ENCODE measurements at places on chromosomes 4 and X. TPM values are rescaled to one million over a fixed set of nuclear protein-coding genes. Genes with fewer than 3 reads are reported as not detected.

The CLDN34 gene
- not detected for total RNA-seq

The ZNF185 gene
- total RNA-seq: 98.2 TPM

DNA sequence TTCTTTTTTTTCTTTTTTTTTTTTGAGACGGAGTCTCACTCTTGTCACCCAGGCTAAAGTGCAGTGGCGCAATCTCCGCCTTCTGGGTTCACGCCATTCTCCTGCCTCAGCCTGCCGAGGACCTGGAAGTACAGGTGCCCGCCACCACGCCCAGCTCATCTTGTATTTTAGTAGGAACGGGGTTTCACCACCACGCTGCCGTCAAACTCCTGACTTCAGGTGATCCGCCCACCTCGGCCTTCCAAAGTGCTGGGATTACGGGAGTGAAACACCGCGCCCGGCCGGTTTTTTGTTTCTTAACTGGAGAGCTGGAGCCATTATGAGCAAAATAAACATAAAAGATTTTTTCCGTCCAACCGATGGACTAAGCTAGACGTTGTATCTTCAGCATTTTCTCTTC is 1.9 kb upstream of the WDR17 start:
- no peak for DNase-seq
- no peaks in the 10 kb centered on the region for H3K27me3 ChIP-seq
- H3K4me1 ChIP-seq: no peaks in the 10 kb centered on the region
- H3K27ac ChIP-seq: no peak overlapping the region

The TEX11 gene
- not detected for total RNA-seq

GRCh38 chrX:130444641-130445336 is 43.0 kb downstream of the RBMX2 start:
- no peak overlapping the region for H3K4me3 ChIP-seq
- no peak overlapping the region for H3K27ac ChIP-seq
- H3K36me3 ChIP-seq: no peaks in the 10 kb centered on the region
- DNase-seq: no peak

The FHIP1A gene
- 20.4 TPM for total RNA-seq

DNA sequence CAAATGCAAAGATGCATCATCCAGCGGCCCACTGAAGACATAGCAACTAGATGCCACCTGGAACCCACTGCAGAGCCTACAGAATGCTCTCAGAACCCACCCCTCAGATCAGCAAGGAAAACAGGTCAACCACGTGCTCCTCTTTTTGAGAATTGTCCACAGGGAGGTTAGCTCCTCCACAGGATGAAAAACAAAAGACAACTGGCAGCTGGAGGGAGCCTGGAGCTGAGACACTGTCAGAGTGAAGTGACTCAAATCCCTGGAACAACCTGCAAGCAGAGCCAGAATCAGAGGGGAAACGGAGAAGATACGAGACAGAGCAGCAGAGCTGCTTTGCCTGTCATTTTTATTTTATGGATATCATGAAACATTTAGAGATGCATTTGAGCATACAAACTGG is 277.6 kb downstream of the GASK1B start:
- H3K4me3 ChIP-seq: no peak overlapping the region
- no peaks in the 10 kb centered on the region for H3K27me3 ChIP-seq
- no peaks in the 10 kb centered on the region for H3K36me3 ChIP-seq

The PCYT1B gene
- not detected for total RNA-seq

DNA sequence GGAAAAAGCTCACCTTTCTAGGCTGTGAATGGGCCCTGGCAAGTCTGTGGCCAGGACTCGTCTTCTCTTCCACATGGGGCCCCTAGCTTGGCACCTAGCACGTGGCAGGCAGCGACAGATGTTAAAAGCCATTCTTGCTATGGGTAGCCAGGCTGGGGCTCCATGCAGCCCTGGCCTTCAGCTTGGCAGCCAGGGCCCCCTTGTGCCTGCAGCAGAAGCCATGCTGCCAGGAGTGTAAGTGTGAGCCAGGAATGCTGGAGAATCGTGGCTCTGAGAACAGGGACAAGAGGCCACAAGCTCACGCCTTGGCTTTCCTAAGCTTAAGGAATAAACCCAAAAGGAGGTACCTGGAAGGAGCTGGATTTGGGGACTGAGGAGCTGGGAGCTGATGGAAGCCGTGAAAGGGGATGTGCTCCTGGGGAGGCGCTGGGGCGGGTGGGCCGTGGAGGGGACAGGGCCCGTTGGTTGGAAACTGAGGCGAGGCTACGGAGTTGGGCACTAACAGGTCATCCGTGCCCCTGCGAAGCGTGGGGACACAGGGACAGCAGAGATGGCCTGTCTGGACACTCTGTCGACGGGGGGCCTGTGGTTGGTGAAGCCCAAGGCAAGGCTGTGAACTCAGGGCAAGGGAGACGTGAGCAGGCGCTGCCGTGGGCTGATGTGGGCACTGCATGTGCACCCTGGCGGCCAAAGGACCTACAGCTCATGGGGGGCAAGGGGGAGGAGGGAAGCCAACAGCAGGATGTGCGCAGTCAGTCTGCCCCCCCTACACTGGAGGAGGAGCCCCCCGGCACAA is 895 bp upstream of the OPN1LW start:
- H3K27me3 ChIP-seq: no peaks in the 10 kb centered on the region
- no peaks in the 10 kb centered on the region for H3K4me1 ChIP-seq
- no peak overlapping the region for H3K27ac ChIP-seq
- no peaks in the 10 kb centered on the region for H3K36me3 ChIP-seq
- no peak overlapping the region for H3K4me3 ChIP-seq

- peak within 1 kb of the TSS; percentile 84 for H3K4me3 ChIP-seq
- H3K27me3 ChIP-seq: no peaks in the 10 kb centered on the region
- peak within 1 kb of the TSS; percentile 86 for H3K27ac ChIP-seq
- H3K4me1 ChIP-seq: peaks cover 15% of the 10 kb centered on the region
Observed at GRCh38 chr4:48268956-48269860, at the start of gene TEC. Gene TEC (minus strand): TSS chr4:48269838. CDS start chr4:48228614, 41,224 bp downstream.

GRCh38 chr4:47530801-47531200 is 45.7 kb downstream of the ATP10D start:
- DNase-seq: no peak
- no peak overlapping the region for H3K27ac ChIP-seq
- no peaks in the 10 kb centered on the region for H3K27me3 ChIP-seq
- peaks cover 30% of the 10 kb centered on the region for H3K4me1 ChIP-seq
- no peak overlapping the region for H3K4me3 ChIP-seq

The PWWP3B gene
- 2.5 TPM for total RNA-seq

DNA sequence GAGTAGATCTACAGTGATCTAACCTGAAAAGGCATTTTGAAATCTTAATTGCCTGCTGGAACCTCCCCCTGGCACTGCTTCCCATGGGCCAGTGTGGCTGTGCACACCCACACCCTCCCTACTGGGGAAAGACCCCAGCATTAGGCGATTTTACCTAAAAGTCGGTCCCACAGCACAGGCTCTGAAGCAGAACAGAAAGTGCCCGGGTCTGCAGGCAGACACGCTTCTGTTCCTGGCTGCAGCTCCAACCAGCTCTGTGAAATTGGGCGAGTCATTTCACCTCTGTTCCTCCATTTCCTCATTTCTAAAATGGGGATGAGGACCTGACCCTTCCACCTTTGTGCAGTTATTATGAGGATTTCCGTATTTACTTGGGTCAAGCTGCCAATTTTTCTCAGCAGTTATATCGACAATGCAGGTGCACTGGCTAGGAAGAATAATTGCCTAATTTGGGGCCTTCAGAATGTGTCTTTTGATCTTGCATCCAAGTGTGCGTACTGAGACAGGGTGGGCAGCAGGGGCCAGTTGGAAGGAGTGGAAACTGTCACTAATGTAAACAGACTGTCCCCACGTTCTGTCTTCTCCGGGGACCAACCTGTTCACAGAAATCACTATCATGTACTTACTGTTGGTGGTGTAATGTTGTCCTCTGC is 7.1 kb downstream of the KLF3 start:
- no peaks in the 10 kb centered on the region for H3K36me3 ChIP-seq
- DNase-seq: no peak
- H3K27ac ChIP-seq: peak overlapping the region; percentile 98

DNA sequence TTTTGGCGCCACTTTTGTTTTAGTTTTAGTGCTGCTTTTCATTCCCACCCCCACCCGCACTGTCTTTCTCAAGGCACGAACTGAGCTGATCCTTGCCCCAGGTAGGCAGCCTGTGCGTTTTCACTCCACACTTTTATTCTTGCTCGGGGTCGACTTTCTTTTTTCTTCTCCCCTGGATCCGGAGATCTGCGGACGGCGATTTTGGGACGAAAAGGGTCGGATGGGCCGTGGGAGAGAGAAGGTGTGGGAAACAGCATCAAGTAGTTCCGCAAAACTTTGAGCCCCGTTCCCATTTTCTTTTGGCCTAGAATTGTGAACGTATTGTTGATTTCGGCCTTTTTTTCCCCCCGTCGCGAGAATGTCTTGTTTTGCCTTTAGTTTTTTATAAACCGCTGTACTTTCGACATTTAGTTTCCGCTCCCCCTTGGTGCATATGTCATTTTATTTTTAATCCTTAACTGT is 531 bp downstream of the STAG2 start:
- peak overlapping the region; percentile 96 for H3K27ac ChIP-seq
- H3K36me3 ChIP-seq: no peaks in the 10 kb centered on the region
- peak overlapping the region; percentile 60 for H3K4me3 ChIP-seq
- no peaks in the 10 kb centered on the region for H3K27me3 ChIP-seq
- no peak for DNase-seq

DNA sequence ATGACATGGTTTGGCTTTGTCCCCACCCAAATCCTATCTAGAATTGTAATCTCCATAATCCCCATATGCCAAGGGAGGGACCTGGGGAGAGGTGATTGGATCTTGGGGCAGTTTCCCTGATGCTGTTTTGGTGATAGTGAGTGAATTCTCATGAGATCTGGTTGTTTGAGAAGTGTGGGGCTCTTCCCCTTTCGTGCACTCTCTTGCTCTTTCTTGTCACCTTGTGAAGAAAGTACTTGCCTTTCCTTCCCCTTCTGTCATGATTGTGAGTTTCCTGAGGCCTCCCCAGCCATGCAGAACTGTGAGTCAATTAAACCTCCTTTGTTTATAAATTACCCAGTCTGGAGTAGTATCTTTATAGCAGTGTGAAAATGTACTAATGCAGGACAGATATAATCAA is 36.4 kb upstream of the FREM3 start:
- no peaks in the 10 kb centered on the region for H3K27me3 ChIP-seq
- no peaks in the 10 kb centered on the region for H3K4me1 ChIP-seq
- no peaks in the 10 kb centered on the region for H3K36me3 ChIP-seq
- no peak overlapping the region for H3K4me3 ChIP-seq
- H3K27ac ChIP-seq: no peak overlapping the region
- DNase-seq: no peak

DNA sequence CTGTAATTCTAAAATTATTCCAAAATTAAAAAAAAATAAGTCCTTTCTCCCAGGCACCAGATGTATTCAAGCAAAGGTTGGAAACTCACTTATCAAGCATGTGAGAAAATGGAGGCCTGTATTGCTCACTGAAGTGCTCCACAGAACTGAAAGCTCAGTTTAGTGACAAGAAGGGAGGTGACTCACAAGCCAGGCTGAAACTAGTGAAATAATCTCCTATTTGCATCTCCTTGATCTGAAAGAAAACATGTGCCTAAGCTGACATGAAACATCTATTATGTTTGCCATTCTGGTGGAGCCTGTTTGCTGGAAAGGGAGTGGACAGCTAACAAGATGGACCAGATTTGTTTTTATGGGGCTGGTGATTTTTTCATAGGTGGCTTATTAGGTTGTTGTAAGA is 54.0 kb upstream of the AMELX start:
- H3K4me3 ChIP-seq: no peak overlapping the region
- no peak for DNase-seq
- H3K36me3 ChIP-seq: no peaks in the 10 kb centered on the region
- H3K27me3 ChIP-seq: no peaks in the 10 kb centered on the region
- peak overlapping the region; percentile 9 for H3K27ac ChIP-seq

The AR gene
- 35.1 TPM for total RNA-seq

The MAGEA1 gene
- not detected for total RNA-seq

- no peak overlapping the region for H3K4me3 ChIP-seq
- DNase-seq: no peak
Observed at GRCh38 chr4:187256897-187257296, 533.2 kb upstream of the FAT1 start.

The SRPK3 gene
- total RNA-seq: 0.25 TPM

The MND1 gene
- not detected for total RNA-seq

DNA sequence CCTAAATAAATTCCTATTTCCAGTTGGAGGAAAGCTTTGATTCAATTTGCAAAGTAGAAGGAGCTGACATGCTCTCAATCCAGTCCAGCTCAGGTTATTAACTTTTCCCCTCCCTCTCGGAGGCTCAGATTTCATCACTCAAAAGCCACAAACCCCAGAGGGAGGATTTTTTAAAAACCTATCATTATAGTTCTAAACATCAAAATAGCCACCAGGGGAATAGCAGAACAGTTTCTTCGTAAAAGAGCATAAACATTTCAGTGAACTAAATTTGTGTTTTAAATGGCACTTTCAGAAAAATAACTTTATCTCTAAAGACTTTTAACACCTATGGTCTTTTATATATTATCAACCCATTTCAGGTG is 8.8 kb downstream of the GPRIN3 start:
- H3K27me3 ChIP-seq: no peaks in the 10 kb centered on the region
- H3K27ac ChIP-seq: no peak overlapping the region
- peaks cover 10% of the 10 kb centered on the region for H3K4me1 ChIP-seq

DNA sequence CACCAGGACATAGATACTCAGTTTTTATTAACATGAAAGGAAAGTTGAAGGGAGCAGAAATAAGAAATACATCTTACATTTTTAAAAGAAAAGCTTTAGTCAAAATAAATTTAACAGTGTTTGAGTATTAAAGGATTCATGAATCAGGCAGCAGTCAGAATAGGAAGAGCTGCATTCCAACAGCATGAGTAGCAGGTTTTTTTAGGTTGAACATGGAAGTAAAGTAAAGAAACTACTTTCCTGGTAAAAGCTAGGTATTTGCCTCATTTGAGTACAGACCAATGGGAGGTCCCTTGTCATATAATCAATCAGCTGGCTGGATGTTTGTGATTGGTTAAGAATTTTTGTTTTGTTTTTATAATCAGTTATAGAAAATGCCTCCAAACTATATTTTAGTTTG is 645.9 kb upstream of the INTU start:
- H3K27ac ChIP-seq: no peak overlapping the region
- no peaks in the 10 kb centered on the region for H3K36me3 ChIP-seq
- no peak overlapping the region for H3K4me3 ChIP-seq
- no peaks in the 10 kb centered on the region for H3K4me1 ChIP-seq
- DNase-seq: no peak

DNA sequence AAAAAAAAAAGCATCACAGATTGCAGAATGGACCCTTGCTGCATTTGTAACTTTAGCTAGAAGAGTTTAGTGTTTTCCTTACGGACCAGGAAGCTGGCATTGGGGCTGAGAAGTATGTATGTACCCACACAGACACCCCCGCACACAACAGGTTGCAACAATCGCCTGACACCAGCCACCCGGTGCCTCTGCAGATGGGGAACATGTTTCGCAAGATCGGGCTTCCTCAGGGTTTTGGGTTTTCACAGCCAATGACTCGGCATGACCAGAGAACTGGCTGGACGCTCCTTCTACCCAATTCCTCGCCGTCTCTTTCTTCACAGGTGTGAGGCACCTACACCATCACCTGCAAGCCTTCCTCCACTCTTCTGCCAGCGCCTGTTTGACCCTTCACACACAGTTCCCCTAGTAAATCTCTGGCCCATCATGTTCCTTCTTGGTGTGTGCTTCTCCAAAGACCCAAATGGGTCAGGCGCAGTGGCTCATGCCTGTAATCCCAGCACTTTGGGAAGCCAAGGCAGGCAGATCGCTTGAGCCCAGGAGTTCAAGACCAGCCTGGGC is 70.4 kb downstream of the DHRSX start:
- H3K36me3 ChIP-seq: no peaks in the 10 kb centered on the region
- H3K27me3 ChIP-seq: no peaks in the 10 kb centered on the region
- no peak overlapping the region for H3K4me3 ChIP-seq
- H3K4me1 ChIP-seq: no peaks in the 10 kb centered on the region
- no peak overlapping the region for H3K27ac ChIP-seq
- DNase-seq: no peak

- no peak overlapping the region for H3K27ac ChIP-seq
- H3K27me3 ChIP-seq: no peaks in the 10 kb centered on the region
- DNase-seq: no peak
- H3K4me3 ChIP-seq: no peak overlapping the region
- no peaks in the 10 kb centered on the region for H3K36me3 ChIP-seq
Observed at GRCh38 chrX:47484885-47485284, 1.9 kb upstream of the ZNF41 start.
